ENCODE measurements at places on chromosomes 3 and 15. TPM values are rescaled to one million over a fixed set of nuclear protein-coding genes. Genes with fewer than 3 reads are reported as not detected.
A peak's percentile ranks its signal among the peaks of the same experiment; 100 is the strongest.

DNA sequence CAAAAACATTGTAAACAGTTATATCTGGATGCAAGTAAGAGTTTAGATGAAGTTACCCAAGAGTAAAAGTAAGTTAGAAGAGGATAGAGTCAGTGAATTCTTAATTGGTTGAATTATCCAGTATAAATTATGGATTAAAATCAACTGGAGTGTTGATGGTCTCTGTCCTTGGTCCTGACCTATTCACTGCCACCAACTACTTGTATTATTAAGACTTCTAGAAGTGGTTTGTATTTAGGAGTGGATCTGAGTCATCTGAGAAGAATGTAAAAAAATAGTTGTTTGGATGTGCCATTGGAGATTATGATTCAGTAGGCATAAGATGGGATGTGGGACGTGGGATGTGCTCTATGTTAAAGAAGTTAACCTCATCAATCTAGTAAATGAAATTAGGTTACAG is 86.4 kb downstream of the SYNPR start:
- no peak for DNase-seq

DNA sequence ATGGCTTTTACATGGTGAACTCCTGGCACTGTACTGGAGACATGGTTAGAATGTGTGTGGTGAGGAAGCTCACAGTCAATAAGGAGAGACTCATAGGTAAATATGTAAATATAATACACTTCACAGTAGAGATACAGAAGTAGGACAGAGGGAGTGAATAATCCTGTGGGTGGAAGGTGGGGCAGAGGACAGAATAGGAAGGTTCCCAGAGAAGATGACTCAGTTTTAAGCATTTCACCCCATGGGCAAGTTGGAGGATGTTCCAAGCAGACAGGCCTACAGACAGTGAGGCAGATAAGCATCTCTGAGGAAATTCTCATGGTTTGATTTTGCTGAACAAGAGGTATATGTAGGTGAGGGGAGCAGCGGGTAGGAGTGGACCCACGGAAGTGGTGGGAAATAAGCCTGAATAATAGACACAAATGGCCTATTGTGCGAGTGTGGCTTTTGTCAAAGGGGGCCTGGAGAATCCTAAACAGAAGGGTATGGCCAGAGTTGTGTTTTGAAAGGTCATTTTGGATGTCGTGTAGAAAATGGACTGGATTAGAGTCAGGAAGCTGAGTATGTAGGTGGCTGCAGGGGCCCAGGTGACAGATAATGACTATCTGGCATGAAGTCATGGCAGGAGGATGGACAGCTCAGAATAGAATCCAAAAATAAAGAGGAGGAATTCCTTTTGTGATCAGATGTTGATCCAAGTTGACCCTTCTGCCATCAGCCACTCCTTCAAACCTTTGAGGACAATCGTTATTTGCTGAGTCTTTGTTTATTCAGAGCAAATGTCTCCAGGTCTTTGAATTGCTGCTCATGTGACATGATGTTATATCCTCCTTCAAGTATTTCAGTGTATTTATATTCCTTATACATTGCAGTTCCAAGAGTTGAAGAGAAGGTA is 97.3 kb upstream of the THRB start:
- DNase-seq = no peak

DNA sequence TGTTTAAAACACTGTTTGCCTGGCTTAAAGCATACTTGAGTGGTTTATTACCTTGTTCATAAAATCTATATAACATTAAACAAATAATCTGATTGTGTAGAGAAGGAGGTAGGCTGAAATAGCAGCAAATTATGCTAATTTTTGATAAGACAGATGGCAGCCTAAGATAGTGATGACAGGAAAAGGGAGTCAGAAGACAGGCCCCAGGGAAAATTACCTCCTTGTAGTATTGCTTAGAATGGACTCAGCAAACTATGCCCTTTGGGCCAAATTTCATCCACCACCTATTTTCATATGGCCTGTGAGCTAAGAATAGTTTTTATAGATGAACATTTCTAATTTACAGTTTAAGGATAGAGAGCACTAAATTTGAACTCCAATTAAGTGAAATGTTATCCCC is 37.8 kb downstream of the CHD2 start:
- DNase-seq = no peak

DNA sequence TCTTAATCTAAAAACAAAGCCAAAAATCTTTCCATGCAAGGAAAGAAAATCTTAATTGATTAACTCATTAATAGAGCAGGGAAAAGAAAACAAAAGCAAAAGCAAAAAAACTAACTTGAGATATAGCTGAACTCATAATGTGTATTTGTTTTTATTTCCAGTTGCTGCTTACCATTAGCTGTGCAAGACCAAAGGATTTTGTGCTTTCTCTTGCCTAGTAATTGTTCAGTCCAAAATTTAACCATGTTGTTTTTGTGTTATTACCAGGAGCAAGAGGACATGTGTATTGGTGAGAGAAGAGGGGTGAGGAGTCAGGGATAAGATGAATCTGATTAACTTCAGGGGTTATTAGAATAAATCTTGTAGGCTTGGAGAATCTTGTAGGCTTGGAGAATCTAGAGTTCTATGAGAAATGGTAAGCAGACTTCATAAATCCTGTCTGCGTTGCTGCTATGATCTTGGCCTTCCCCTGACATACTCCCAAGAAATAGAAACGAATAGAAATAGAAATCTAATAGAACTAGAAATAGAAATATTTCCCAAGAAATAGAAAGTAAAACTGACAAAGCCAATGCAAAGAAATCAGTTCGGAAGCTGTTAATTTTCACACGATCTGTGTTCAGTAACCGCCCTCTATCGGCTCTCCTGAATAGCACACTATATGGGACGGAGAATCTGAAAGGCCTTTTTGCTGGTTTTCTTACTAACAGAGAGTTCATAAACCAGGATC is 72.6 kb upstream of the TNFSF10 start:
- DNase-seq = no peak

GRCh38 chr3:35042210-35042991 is 596.9 kb upstream of the ARPP21 start:
- DNase-seq = no peak

- no peak for DNase-seq
These were observed 85.0 kb downstream of the FOXP1 start for GRCh38 chr3:71498543-71498942.

DNA sequence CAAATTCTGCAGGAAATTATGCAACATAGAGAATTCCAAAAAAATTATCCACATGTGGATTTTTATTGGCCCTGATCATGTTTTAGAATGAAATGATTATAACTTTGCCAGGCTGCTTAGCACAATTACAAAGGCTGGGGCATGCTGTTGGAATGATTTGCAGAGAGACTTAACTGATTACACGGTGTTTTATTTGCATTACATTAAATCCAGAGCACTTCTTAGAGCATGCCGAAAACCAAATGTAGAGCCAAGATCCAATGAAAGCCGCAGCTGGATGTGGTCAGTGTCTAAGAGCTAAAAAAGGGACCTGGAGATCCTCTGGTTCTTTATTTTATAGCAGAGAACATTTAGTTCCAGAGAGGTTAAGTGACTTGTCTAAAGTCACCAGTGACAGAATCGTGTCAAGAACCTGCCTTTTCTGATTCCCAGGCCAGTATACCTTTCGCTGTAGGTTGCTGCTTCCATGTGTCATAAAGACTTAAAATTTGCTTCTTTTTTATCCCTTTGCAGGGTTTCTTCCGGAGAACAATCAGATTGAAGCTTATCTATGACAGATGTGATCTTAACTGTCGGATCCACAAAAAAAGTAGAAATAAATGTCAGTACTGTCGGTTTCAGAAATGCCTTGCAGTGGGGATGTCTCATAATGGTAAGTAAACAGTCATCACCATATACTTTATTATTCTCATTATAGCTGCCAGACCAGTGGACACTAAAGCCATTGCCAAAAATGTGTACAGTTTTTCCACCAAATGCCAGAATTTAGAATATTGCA is 92.0 kb upstream of the TSEN2 start:
- peak; percentile 18 for DNase-seq

DNA sequence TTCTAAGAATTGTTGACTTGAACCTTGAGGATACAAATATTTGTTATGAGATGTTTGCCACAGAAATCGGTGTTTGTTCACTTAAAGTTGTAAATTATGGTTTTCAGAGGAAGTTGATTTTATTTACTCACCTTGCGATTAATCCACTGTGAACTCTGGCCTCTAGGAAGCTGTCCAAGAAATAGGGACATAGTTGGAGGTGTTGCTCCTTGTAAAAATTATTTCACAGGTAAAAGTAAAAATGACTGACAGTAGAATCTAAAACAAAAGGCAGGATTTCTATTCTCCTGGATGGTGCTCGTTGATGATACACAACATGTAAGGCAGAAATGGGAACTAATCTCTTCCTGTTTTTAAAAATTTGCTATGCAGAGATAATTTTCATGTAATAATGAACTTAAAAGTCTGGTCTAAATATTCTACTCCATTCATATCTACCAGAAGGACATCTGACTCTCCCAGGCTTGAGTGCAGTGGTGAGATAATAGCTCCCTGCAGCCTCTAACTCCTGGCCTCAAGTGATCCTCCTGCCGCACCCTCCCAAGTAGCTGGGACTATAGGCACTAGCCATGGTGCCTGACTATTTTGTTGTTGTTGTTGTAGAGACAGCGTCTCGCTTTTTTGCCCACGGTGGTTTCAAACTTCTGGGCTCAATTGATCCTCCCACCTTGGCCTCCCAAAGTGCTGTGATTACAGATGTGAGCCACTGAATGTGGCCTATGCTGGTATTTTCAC is 17.1 kb upstream of the LZTFL1 start:
- DNase-seq = no peak

Gene EXOSC7
- total RNA-seq = 39.2 TPM
